Stimulated activated CD8-positive, alpha-beta memory T cell treated with anti-CD3 and anti-CD28 coated beads, Interleukin-4, amount 100 ng/mL, for 1 hour (primary cell): ENCODE measurements at places on chromosomes 11 and 22.

GRCh38 chr22:37196539-37197450 is 8.7 kb upstream of the C1QTNF6 start:
- no peak for DNase-seq

GRCh38 chr11:15805726-15806125 is 550.6 kb downstream of the SOX6 start:
- no peak for DNase-seq

GRCh38 chr11:75369560-75370255 is 18.2 kb upstream of the ARRB1 start:
- no peak for DNase-seq

DNA sequence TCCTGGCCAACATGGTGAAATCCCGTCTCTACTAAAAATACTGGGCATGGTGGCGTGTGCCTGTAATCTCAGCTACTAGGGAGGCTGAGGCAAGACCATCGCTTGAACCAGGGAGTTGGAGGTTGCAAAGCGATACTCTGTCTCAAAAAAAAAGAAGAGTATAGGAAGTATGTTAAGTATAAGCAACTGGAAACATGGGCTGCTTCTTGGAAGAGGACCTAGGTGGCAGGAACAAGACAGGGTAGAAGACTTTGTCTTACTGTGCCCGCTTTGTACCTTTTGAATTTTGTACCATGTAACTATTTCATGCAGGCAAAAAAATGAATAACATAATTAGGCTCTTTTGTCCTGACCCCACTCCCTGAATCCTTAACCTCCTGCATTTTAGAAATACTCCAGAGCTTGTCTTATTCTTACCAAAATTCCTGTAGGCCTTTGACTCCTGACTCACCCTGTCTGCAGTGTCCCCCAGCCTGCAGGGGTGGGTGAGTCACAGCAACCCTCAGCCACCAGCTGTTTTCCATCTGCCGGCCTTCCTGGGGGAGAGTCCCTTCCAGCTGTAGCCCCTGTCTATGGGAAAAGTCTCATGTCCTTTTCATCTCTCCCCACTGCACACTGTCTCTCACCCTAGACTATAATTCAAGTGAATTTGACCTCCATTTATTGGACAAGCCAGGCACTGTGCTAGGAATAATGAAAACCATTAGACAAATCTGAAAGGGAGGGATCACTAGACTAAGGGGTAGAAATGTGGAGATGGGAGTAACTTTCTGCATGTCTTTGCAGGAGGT is 41.8 kb downstream of the TXN2 start:
- no peak for DNase-seq

GRCh38 chr11:113849713-113850112 is 25.7 kb downstream of the USP28 start:
- no peak for DNase-seq

DNA sequence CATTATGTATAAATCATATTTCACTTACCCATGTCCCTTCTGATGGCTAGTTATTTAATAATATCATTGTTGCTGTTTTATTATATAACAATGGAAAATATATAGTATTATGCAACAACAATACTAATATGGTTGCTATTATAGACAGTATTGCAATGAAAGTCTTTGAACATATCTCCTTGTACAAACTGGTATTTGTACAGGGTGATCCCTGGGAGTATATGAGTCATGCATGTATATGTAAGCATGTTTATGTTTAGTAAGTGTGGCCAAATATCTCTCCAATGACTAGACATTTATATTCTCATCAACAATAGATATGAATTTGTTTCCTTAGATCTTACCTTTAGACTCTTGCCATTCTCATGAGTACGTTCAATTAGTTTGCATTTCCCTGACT is 55.9 kb downstream of the KCNC1 start:
- DNase-seq = no peak

GRCh38 chr11:46835897-46836296 is 10.2 kb downstream of the CKAP5 start:
- DNase-seq = no peak

DNA sequence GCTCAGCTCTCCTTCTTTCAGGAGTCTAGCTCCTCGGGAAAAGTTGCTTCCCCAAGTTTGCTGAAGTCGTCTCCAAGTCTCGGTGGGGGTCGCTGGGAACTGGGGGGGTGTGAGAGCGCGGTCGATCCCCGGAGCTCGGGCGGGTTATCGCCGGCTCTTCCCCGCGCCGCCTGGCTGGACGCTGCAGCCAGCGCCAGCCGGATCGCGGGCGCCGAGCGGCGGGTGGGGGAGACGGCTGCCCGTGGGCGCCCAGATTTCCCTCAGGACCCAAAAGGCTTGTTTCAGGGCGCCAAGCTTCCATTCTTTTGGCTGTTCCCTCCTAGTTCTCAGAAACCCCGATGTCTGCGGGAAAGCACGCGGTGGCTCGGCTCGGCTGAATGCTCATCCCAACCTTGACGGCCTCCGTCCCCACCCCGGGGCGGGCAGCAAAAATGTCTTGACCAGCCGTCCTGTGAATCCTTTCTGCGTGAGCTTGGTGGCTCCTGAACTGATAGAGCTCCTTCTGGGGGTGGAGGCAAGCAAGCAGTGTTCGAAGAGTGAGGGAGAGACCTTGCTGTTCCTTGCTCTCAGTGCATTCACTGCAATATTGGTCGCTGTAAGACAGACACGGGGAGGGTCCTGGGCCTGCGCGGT is 1.7 kb downstream of the ZBTB16 start:
- no peak for DNase-seq

DNA sequence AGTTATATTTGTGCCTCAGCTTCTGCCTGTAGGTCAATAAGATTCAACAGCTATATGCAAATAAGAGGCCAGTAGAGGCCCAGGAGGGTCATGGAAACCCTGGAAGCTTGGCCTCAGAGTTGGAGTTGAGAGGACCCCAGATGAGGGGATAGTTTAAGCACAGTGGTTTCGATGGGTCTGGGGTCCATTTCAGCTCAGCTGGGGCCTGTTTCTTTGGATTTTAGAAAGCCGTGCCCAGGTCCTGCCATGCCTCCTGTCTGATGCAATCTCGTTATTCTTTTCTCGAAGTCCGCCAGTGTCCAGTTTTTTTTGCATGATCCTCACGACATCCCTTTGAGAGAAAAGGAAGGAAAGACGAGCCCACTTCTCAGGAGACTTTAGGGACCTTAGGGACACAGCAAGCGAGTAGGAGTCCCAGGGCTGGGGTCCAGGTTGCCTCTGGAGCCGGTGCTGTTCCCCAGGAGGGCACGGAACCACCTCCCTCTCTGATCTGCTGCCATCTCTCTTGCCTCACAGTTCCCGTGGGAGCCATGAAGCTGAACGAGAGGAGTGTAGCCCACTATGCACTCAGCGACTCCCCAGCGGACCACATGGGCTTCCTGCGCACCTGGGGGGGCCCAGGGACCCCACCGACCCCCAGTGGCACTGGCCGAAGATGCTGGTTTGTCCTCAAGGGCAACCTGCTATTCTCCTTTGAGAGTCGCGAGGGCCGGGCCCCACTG is 2.6 kb upstream of the SMDT1 start:
- DNase-seq = no peak

- no peak for DNase-seq
Observed at GRCh38 chr22:50526834-50527801, 1.7 kb upstream of the SCO2 start.

GRCh38 chr22:38075105-38075825 is 8.7 kb downstream of the SLC16A8 start:
- DNase-seq = no peak

DNA sequence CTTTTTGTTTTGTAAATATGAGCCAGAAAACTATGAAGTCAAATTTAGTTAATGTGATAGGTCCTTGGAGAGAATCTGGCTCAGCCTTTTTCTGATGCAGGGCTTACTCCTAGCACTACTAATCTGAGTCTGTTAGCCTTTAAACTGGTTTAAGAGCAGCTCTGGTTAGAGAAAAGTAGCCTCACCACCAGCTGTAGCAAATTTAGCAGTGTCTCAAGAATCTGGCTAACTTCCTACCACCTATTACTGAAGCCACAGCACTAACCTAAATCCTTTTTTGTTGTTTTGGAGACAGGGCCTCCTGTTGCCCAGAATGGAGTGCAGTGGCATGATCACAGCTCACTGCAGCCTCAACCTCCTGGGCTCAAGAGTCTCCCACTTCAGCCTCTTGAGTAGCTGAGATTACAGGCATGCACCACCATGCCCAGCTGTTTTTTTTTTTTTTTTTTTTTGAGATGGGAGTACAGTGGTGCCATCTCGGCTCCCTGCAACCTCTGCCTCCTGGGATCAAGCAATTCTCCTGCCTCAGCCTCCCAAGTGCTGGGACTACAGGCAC is 13.9 kb downstream of the RBM4B start:
- no peak for DNase-seq

DNA sequence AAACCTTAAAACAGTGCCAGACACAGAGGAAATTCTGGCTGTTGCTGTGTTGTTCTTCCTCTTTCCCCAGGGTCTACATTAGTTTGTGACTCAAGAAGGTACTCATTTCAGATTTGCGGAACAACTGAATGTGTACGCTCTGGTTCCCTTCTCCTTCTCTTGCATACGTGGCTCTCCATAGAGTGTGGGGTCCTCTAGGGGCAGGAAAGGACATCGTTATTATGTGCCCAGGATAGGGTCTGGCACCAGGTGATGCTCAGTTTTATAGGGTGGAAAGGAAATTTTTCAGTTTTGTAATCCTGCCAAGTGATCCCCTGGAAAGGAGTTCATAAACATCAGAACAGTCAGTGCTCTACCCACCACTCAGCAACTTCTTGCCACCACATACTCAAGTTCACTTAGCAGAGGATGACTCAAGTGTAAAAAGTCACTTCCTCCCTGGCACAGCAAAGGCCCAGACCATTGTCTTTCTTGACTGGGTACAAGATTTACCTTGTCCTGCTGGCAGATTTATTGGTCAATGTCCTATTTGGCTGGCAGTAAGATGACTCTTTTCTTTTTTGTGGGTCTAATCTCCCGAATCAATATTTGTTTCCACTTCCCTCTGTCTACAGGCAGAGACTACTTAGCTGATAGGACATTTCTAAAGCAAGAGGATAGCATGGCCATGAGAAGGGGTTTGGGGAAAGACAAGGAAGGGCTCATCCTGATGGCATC is 246.0 kb upstream of the TENM4 start:
- DNase-seq = no peak

DNA sequence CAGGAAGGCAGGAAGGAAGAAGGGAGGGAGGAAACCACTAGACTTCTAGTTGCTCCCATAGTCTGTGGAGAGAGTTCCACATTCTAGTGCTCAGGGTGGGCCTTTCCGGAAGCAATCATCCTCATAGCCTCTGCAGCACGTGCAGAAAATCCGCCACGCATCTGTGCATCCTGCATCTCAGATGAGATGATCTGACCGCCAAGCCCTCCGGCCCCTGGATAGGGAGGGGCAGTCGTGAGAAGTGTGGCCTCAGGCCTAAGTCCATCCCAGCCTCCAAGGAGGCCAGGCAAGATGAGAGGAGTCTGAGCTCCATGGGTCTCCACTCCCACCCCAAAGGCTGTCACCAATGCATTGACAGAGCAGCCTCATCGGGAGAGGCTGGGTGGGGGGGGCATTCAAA is 30.4 kb upstream of the IGSF9B start:
- DNase-seq = no peak

- no peak for DNase-seq
Observed at GRCh38 chr11:115528225-115528624, 24.0 kb upstream of the CADM1 start.

DNA sequence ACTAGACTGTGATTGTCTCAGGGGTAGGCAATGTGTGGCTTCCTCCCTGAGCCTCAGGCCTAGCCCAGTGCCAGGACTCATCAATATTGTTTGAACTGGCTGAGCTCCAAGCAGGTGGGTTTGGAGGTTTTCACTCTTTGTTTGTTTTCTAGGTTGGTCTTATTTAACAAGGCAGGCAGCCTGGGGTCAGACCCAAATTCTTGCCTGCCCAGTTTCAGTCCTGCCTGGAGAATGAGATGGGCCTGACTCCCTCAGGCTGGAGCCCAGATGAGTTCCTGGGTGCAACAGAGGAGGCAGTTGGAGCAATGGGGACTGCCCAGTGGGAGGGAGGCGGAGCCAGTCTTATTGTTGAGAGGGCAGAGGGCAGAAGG is 28.3 kb upstream of the TP53I11 start:
- DNase-seq = no peak
